Cortex of kidney (tissue), 1 donor: ENCODE measurements at places on chromosomes 7 and 10.

GRCh38 chr7:540579-540978, 20.9 kb upstream of the PDGFA start:
- no peak for DNase-seq

DNA sequence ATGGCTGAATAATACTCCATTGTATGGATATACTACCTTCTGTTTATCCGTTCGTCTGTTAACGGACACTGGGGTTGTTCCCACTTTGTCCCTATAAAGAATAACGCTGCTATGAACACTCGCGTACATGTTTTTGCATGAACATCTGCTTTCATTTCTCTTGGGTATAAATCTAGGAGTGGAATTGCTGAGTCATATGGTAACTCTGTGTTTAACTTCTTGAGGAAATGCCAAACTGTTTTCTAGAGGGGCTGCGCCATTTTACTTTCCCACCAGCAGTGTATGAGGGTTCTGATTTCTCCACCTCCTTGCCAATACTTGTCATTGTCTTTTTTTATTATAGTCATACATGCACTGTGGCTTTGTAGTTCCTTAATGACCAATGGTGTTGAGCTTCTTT, 20.6 kb upstream of the RASSF4 start:
- no peak for DNase-seq

GRCh38 chr7:37923996-37924395, 3.6 kb downstream of the EPDR1 start:
- no peak for DNase-seq

DNA sequence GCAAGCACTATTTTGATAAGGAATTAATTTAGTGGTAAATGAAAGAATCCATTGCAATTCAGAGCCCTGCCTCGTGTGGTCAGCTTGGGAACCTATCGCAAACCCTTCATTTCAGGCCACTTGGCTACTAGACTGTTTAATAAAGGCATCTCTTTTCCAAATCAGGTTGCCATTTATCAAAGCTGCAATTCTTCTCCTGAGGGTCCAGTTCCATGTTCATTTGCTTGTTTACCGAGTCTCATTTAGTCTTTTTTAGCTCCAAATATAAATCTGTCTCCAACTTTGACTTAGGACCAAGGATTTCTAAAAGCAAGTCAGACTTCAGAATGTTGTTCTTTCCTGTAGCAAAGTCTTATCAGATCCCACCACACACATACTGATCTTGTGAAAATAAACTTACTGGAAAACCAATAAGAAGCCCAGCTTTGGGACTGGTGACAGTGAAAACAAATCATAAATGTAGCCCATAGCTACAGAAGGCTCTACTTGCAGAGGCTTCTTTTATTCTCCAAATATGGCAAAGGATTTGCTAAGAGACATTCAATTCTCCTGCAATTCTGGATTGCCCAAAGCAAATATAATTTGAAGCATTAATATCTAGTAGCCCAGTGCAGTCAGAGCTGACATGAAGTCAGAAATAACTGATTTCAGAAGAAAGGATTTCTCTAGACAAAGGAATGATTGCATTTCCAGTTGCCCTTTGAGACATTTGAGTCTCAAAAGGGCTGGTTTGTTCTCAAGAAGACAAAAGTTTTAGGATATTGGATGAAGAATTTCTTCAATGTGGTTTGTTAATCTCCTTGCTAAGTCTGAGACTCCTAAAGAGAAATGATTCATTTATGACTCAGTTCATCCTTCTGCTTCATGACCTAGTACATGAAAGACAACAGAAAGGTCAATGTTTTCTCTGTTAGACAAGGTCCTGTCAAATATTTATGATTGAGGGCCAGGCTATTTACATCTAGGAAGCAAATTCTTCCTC, 28.0 kb downstream of the PPP1R3C start:
- DNase-seq = no peak

GRCh38 chr7:55265836-55266642, 99.1 kb upstream of the LANCL2 start:
- DNase-seq = no peak

GRCh38 chr10:130013335-130014262, 49.5 kb upstream of the EBF3 start:
- DNase-seq = no peak

DNA sequence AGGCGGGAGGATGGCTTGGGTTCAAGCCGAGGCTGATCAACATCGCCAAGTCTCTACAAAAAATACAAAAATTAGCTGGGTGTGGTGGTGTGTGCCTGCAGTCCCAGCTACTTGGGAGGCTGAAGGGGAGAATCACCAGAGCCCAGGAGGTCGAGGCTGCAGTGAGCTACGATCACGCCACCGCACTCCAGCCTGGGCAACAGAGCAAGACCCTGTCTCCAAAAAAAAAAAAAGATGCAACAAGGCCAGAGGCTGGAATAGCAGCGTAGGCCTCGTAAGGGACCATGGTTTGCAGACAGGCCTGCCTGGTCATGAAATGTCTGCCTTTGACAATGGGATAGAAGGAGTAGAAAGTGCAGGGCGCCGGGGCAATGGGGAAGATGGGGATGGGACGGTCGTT, 20.0 kb downstream of the PAPOLB start:
- DNase-seq = no peak
